ENCODE measurements at places on chromosomes 3 and 15. TPM values are rescaled to one million over a fixed set of nuclear protein-coding genes. Genes with fewer than 3 reads are reported as not detected.

Gene FLNB
- 133 TPM for total RNA-seq

Gene HRG
- total RNA-seq, result not detected

Gene GLDN
- 8.1 TPM for total RNA-seq

Gene MOBP
- 0.19 TPM for total RNA-seq

Gene LSM3
- 9.3 TPM for total RNA-seq

Gene TOP2B
- total RNA-seq, result 95.3 TPM

Gene NSUN3
- total RNA-seq, result 12.1 TPM

Gene HDGFL3
- 70.0 TPM for total RNA-seq

Gene SHISA5
- 142 TPM for total RNA-seq

Gene GOLGA6L10
- total RNA-seq, result 0.48 TPM

Gene XCR1
- total RNA-seq, result 0.37 TPM

Gene AMOTL2
- total RNA-seq, result 49.9 TPM

Gene KNG1
- not detected for total RNA-seq

Gene ZNF80
- not detected for total RNA-seq

Gene LSAMP
- 11.9 TPM for total RNA-seq

Gene GPR171
- total RNA-seq, result 0.83 TPM

Gene IL12A
- not detected for total RNA-seq

Gene TGM5
- total RNA-seq, result 0.56 TPM

Gene LMAN1L
- not detected for total RNA-seq

Gene EFL1
- total RNA-seq, result 9.1 TPM

Gene ARHGEF26
- 24.9 TPM for total RNA-seq

Gene ABTB1
- 28.9 TPM for total RNA-seq

Gene KBTBD13
- 0.37 TPM for total RNA-seq

Gene RLBP1
- total RNA-seq, result not detected

Gene GOLGA8Q
- 1.3 TPM for total RNA-seq

Gene GRIP2
- total RNA-seq, result 3.9 TPM

Gene EFHB
- total RNA-seq, result 1.1 TPM

Gene ZBTB47
- total RNA-seq, result 83.8 TPM

Gene EEFSEC
- total RNA-seq, result 12.9 TPM

Gene PRR20G
- not detected for total RNA-seq

Gene GHRL
- total RNA-seq, result 1.2 TPM

Gene HRH1
- total RNA-seq, result 5.5 TPM

Gene SCAANT1
- total RNA-seq, result not detected

Gene SH3GL3
- not detected for total RNA-seq

Gene DPP8
- 35.6 TPM for total RNA-seq

Gene GRM7
- 1.1 TPM for total RNA-seq

Gene BMF
- 3.0 TPM for total RNA-seq

Gene GOLGA8K
- total RNA-seq, result 1.2 TPM

Gene KLHL6
- total RNA-seq, result 3.0 TPM

Gene THAP10
- total RNA-seq, result 2.1 TPM

Gene RTP4
- 3.0 TPM for total RNA-seq

Gene SLC22A13
- 0.32 TPM for total RNA-seq

Gene BFSP2
- not detected for total RNA-seq

All from posterior vena cava (tissue), 2 donors.